ENCODE measurements at places on chromosomes 1 and 21.

DNA sequence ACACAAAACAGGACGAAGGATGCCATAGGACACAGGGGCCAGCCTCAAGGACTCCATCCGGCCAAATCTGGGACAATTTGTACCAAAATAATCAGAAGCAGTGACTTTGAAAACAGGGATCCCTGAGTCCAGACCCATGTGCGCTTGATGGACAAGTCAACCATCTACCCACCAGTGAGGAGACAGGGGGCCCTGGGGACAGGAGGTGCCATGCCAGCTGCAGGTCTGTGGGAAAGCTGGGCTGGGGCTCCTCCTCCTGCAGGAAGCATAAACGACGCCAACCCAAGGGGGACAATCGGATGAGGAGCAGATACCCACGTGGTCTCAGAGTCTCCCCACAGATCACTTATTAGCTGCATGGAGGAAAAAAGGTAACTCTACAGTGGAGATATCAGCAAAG, 50.6 kb downstream of the NPHP4 start:
- DNase-seq = no peak

DNA sequence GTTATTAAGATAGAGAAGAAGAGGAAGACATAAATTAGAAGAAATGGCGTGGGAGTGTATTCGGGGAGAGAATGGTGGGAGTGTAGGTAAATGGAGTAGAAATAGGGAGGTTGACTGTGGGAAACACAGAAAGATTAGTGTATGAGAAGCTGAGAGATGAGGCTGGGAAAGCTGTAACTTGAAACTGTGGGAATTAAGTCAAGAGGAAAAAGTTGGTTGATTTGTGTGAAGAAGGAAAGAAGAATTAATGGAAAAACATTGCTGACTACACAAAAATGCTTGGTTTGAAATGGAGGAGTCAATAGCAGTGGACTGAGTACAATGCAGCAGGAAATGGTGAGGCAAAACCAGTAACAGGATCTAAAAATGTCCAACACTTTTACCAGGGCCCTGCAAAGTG, 448.3 kb downstream of the PTPRC start:
- no peak for DNase-seq

DNA sequence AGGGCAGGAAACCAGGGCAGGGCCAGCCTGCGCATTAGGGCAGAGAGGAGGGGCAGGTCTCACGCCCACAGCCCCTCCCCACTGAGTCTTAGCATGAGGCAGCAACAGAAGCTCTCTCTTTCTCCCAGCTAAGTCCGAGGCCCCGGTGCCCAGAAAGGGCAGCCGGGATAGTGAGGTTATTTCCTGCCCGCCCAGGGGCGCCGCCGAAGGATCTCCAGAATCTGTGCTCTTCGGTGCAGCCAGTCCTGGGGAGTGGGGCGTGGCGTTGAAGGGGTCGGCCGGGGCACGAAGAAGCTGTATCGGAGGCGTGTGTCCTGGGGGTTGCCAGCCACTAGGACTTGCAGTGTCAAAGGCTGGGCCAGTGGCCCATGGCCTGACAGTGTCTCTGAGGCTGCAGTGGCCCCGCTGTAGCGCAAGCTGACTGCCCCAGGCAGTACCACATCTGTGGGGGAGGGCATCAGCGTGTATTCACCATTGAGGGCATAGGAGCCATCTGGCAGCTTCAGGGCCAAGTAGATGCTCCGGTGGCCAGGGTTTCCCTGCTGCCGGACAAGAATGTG, 7.8 kb downstream of the ADAMTS4 start:
- DNase-seq = no peak

DNA sequence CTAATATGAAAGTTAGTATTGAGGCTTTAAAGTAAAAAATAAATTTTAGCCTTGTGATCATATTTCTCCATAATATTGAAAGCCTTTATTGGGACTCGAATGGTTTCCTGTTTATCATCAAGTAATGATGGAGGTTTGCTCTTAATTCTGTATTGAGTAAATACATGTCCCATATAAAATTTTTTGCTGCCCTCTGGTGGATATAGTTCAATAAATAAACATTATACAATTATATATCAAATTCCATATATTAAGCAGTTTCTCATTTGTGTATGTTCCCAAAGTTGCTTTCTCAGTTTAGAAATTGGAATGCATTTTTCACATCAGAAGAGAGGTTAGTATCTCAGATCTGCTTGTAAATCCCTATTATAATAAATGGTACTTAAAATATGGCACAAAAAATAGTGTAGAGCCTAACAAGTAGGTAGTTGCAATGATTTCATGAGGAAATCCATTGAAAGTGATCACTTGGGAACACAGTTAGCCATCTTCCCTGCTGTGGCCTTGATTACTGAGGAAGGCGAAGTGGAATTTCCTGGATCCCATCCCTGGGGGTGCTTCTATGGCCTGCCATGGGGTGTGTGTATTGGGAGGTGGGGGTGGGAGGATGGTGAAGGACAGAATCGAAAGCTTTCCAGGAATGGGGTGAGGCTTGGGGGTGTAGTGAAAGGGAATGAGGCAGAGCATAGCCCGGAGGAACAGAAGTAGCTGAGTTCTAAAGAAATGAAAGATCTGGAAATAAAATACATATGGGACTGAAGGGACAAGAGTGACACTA, 84.1 kb upstream of the C21orf91 start:
- DNase-seq = no peak

DNA sequence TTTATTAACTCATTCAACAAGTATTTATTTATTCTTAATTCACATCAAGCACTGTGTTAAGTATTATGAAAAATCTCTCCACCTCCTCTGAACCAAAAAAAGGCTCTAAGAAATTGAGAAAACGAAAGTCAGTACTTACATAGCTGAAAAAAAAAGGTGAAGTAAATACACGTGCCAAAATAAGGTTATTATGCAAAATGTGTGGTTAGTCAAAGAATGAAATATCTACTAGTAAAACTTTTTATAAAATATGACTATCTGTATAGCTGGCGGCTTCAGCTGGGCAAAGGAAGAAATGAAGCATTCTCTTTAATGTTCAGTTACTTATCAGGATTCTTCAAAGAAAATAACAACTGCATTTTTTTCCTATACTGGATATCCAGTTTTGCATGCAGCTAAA, 35.5 kb upstream of the ASPM start:
- no peak for DNase-seq

GRCh38 chr1:156608981-156609380, 7.7 kb upstream of the GPATCH4 start:
- no peak for DNase-seq

GRCh38 chr1:180854001-180854400, 58.7 kb upstream of the KIAA1614 start:
- DNase-seq = no peak

- DNase-seq = no peak
Observed at GRCh38 chr1:113399062-113399583, 8.8 kb downstream of the MAGI3 start.

GRCh38 chr1:8004113-8004802, 21.9 kb downstream of the ERRFI1 start:
- DNase-seq = no peak

Data from stimulated activated CD4-positive, alpha-beta T cell treated with anti-CD3 and anti-CD28 coated beads, Interleukin-1b, Interleukin-23, amount 100 ng/mL, for 1 hour (primary cell).